H9 (cell line): ENCODE measurements at places on chromosomes 7 and 10. TPM values are rescaled to one million over a fixed set of nuclear protein-coding genes. Genes with fewer than 3 reads are reported as not detected.

Gene ERCC6
- 18.2 and 19.5 TPM in 2 replicates for total RNA-seq

Gene HEPACAM2
- total RNA-seq = not detected in 2 replicates

Gene TDRD1
- 0.15 TPM in 1 of 2 replicates, not detected in the other for total RNA-seq

Gene ARID5B
- 0.04 and 0.11 TPM in 2 replicates for total RNA-seq

Gene SCIN
- total RNA-seq = 0.44 and 0.50 TPM in 2 replicates

Gene RARRES2
- total RNA-seq = 59.9 and 60.9 TPM in 2 replicates

Gene CLRN3
- not detected in 2 replicates for total RNA-seq

Gene NKX1-2
- 14.9 and 15.3 TPM in 2 replicates for total RNA-seq

Gene CRYGN
- total RNA-seq = 0.79 and 1.8 TPM in 2 replicates

Gene AUTS2
- total RNA-seq = 232 and 256 TPM in 2 replicates

Gene MEIG1
- 0.72 TPM in 1 of 2 replicates, not detected in the other for total RNA-seq

Gene PLAC9
- total RNA-seq = 4.3 and 7.8 TPM in 2 replicates

Gene TUBAL3
- not detected in 2 replicates for total RNA-seq

Gene ITPRID1
- 1.1 and 1.2 TPM in 2 replicates for total RNA-seq

Gene CTAGE4
- total RNA-seq = 4.8 and 6.2 TPM in 2 replicates

Gene PRSS1
- total RNA-seq = not detected in 2 replicates

Gene CCNY
- 62.1 and 69.2 TPM in 2 replicates for total RNA-seq

Gene RBP3
- not detected in 2 replicates for total RNA-seq

Gene LRCH4
- 36.8 and 39.1 TPM in 2 replicates for total RNA-seq

Gene PRR15
- 15.1 and 15.5 TPM in 2 replicates for total RNA-seq

Gene SCD
- 354 TPM in 2 replicates for total RNA-seq

Gene EGFR
- total RNA-seq = 3.1 and 3.3 TPM in 2 replicates

Gene HOGA1
- 0.72 and 0.79 TPM in 2 replicates for total RNA-seq

Gene CCDC136
- 28.7 and 31.1 TPM in 2 replicates for total RNA-seq

Gene SPDYE5
- total RNA-seq = not detected in 2 replicates

Gene GIMAP1
- not detected in 2 replicates for total RNA-seq

Gene AGBL3
- total RNA-seq = 1.2 and 2.4 TPM in 2 replicates

Gene OR2A42
- not detected in 2 replicates for total RNA-seq

Gene METTL27
- 13.5 and 14.9 TPM in 2 replicates for total RNA-seq

Gene ASZ1
- not detected in 2 replicates for total RNA-seq

Gene SPDYE16
- total RNA-seq = not detected in 2 replicates

Gene SAP25
- 4.2 and 5.1 TPM in 2 replicates for total RNA-seq

Gene DEPP1
- 1.7 and 2.4 TPM in 2 replicates for total RNA-seq

Gene KCNIP2
- 2.6 and 3.0 TPM in 2 replicates for total RNA-seq

Gene OR13A1
- 0.13 and 0.15 TPM in 2 replicates for total RNA-seq

Gene NXPH1
- 0.11 and 0.15 TPM in 2 replicates for total RNA-seq

Gene SVOPL
- total RNA-seq = 1.1 and 1.4 TPM in 2 replicates

Gene TCF7L2
- 71.1 and 73.0 TPM in 2 replicates for total RNA-seq

Gene CHAT
- not detected in 2 replicates for total RNA-seq

Gene FAM237B
- total RNA-seq = not detected in 2 replicates

Gene MAT1A
- total RNA-seq = 1.8 and 2.1 TPM in 2 replicates

Gene SAMD9
- total RNA-seq = 0.07 TPM in 1 of 2 replicates, not detected in the other

Gene TMEM236
- total RNA-seq = not detected in 2 replicates

Gene VIPR2
- 1.5 and 1.6 TPM in 2 replicates for total RNA-seq

Gene GIMAP4
- not detected in 2 replicates for total RNA-seq

Gene LMTK2
- total RNA-seq = 22.3 and 24.9 TPM in 2 replicates
